ENCODE measurements at places on chromosomes 16 and 17.

- DNase-seq: no peak
Observed at GRCh38 chr16:67644038-67644437, 906 bp upstream of the CARMIL2 start.

DNA sequence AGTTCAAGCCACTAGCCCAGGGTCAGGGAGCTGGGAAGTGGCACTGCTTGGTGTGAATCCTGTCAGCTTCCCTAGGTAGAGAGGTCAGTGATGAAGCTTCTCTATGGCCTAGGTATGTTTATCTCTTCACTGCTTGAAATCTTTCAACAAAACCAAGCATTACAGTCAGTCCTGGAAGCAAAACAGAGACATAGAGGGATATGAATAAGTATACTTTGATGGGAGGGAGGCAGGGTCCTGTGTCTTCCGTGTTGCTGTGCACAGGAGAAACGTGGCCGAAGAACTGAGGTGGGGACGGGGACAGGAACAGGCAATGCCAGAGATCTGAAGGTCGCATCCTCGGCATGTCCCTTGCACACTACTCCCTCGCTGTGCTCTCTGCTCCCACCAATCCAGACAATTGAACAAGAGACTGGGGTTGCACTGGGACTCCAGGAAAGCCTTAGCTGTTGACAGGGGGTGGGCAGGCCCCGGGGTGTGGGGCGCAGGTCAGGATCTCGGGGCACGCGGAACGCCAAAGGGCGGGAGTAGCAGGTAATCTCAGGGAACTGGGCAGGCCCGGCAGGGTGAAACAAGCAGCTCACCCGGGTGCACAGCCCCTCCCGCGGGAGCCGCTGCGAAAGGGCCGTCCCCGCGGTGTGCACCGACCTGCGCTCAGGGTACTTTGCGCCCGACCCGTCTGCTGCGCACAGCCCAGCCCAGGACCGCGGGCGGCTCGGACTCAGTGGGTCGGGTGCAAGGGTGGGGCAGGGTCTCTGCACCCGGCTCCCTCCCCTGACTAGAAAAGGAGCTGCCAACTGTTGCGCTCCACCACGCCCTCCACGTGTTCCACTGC, at the start of gene MT1H:
Gene MT1H (plus strand): TSS at position 810 of the 835 bp plus-strand sequence. CDS start 71 bp downstream, outside the sequence.
- DNase-seq: peak; percentile 43

DNA sequence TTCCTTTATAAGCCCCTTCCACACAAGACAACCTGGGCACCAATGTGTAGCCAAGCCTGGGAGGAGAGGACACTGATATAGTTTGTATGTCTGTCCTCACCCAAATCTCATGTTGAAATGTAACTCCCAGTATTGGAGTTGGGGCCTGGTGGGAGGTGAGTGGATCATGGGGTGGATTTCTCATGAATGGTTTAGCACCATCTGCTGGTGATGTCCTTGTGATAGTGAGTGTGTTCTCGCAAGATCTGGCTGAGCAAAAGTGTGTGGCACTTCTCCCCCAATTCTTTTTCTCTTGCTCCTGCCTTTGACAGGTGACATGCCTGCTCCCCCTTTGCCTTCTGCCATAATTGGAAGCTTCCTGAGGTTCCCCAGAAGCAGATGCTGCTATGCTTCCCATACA, 135.8 kb downstream of the USP31 start:
- no peak for DNase-seq

DNA sequence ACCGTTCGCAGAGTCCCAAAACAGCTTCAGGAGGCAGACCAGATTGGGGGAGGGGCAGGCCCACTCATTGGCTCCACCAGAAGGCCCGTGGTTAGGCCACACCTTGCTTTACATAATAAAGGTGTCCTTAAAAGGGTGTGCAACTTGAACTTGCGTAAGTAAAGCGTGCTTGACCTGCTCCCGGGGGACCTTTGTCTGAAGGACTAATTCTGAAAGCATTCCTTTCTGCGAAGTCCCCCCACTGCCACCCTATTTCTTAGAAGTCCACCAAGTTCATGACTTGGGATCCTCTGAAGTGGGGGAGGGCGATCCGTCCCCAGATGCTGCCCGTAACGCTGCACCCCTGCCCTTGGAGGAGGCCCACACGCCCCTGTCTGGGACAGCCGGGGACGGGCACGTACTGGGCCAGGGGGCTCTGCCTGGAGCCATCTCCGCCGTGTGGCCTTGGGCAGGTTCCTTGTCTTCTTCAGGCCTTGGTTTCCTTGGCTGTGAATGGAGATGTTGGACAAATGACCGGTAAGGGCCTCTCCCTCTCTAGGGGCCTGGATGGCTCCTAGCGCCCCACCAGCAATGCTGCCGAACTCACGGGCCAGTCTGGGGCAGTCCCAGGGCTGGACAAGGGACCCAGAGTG, 823 bp upstream of the ZNF469 start:
- no peak for DNase-seq

- DNase-seq: no peak
Observed at GRCh38 chr16:8689686-8690085, 15.3 kb downstream of the ABAT start.

DNA sequence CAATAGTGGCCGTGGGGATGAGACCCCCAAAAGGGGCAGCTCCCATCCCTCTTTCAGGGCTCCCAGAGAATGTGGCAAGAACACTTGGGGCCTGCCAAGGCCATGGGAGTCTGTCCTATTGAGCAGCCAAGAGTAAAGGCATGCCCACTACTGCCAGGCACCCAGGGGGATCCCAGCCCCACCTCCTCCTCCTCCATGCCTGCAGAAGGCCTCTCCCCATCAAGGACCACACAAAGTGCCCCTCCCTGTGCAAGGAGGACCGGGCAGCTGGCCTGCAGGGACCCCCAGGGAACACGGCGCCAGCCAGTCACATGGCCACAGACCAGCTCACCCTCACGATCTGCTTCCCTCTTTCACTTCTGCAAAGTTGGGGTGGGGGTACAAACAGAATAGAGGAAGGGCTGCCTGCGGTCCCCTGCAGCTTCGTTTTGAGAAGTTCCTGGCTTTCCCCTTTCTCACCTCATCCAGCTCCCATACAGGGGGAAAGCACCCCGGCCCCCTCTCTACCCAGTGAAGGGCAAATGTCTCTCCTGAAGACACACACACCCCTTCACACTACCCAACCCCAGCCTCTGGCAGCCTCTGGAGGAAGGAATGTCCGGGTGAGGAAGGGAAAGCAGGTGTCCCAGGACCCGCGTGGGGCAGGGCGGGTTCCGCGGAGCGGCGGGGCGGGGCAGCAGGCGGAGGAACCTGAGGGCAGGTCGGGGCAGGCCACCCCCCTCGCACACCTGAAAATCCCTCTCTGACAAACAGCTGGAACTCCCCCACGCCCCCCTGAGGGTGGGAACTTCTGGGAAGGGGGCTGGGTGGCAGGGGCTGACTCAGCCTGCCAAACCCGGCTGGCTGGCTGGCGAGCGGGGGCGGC, 2.0 kb downstream of the PPP1R9B start:
- DNase-seq: peak; percentile 87

- DNase-seq: no peak
Observed at GRCh38 chr16:28879261-28879840, 1.1 kb downstream of the ATP2A1 start.

DNA sequence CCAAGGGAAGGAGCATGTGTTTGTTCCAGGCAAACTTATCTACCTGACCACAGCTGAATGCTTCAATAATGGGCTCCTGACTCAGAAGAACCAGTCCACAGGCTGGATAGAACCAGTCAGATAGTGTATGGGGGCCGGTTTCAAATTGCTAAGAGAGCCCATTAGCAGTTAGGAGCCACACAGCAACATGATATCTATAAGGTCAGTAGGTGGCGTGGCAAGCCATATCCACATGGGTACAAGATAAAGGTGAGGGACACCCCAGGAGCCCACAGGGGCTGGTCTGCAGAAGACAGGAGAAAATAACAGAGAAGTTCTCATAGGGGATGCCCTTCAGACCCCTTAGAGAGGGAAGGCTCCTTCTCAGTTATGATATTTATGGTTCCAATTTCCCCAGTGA, 31.6 kb upstream of the CDRT15 start:
- DNase-seq: no peak

DNA sequence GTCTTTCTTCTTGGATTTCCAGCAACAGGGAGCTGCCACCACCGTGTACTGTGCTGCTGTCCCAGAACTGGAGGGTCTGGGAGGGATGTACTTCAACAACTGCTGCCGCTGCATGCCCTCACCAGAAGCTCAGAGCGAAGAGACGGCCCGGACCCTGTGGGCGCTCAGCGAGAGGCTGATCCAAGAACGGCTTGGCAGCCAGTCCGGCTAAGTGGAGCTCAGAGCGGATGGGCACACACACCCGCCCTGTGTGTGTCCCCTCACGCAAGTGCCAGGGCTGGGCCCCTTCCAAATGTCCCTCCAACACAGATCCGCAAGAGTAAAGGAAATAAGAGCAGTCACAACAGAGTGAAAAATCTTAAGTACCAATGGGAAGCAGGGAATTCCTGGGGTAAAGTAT, 389.0 kb downstream of the MAF start:
- DNase-seq: no peak

GRCh38 chr16:2253293-2253692, 1.9 kb upstream of the ECI1 start:
- DNase-seq: no peak

GRCh38 chr17:46000292-46000691, 1.2 kb downstream of the STH start:
- no peak for DNase-seq

DNA sequence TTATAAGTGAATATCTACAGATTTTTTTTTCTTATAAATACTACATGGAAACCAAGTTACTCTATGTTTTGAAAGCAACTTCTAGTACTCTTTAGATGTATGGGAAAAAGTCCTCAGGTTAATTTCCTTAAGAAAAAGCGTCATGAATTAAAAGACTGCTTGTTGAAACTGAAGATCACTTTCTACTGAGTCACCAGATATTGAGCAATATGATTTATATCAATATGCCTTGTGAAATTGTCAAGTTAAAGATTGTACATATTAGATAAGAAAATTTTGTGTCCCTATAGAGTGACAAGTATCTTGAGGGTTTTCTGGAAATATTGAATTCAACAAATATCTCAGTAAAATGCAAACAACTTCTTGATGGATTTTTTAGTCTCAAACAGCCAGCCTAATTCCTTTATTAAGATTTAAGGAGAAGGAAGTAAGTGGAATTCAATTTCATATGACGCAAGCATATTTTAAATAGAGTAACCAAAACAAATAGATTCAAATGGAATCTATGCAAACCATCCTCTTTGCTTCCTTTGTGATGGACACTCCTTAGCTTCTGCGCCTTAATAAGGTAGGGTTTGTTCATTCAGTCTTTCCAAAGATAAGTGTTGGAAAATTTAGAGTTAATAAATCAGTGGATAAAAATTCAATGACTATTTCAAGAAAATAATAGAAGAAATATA, 16.6 kb downstream of the KRT12 start:
- no peak for DNase-seq

DNA sequence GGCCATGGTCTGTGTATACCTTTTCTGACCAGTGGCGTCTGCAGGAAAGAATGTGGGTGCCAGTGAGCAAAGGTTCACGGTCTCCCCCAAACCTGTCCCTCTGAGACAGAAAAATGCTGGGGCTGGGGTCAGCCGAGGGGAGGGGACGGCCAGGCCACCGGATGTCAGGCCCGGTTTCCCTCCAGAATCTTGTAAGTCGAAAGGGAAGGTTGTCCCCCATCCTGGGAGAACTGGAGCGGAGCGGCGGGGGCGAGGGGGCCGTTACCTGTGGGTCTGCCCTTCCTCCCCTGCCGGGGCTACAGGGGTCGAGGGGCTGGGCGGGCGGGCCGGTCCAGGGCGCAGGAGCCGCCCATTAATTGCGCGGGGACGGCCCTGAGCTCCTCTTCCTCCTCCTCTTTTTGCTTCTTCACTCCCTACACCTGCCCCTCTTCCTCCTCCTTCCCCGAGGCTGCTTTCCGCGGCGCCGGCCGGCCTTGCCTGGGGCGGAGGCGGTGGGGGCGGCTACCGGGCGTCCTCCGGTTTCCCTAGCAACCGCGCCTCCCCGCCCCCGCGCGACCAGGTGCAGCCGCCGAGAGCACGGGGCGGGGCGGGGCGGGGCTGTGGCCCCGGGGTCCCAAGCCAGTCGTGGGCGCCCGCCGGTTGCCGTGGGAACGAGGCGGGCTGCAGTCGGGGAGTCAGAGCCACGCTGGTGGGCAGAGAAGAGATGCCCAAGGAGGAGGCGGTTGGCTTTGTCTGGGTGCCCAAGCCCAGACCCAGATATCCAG, at the start of gene MARCHF10:
Gene MARCHF10 (minus strand): TSS at position 503 of the 764 bp plus-strand sequence. CDS start 6,579 bp downstream, outside the sequence.
- peak; percentile 49 for DNase-seq

DNA sequence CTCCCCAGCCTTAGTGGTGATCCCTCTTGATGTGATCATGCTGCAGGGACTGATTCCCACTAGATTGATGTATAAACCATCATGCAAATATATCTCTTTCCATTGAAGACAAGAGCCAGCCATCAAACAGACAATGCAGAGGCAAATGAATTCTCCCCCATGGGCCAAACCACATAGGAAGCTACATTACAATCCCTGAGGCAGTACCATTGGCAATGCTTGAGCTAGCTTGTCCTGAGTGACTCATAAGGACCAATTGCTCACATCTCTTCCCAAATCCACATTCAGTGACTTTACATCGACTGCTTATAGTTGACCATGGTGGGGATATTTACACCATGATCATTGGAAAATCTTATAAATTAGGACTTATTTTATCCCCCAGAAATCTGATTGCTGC, 242.2 kb downstream of the SHISA9 start:
- DNase-seq: no peak

DNA sequence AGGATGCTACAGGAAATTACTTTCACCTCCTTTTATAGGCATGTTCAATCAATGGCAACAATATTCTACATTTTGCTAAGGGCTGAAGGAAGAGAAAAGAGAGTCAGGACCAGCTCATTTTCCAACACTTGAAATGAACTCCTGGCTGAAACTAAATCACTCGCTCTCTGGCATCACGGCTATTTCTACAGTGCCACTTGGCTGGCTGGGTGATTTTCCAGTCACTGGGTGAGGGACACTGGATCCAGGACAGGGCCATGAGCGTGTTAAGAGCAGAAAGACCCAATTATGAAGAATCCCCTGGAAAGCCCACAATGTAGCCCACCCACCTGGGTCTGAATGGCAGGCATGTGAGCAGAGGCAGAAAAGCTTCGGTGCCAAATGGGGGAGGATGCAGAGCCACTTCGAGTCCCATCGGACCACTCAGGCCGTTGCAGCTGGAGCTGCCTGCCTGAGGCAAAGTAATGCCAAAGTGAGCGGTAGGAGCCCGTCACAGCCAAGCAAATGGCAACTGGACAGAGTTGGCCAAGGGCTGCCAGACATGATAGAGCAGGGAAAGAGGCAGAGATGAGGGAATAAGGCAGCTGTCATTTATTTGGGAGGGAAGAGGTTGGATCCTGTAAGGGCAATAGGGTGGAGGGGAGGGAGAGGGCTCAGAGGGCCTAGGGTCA, 246.2 kb downstream of the STX8 start:
- DNase-seq: no peak

GRCh38 chr16:84690088-84690819, 9.5 kb upstream of the USP10 start:
- DNase-seq: no peak

DNA sequence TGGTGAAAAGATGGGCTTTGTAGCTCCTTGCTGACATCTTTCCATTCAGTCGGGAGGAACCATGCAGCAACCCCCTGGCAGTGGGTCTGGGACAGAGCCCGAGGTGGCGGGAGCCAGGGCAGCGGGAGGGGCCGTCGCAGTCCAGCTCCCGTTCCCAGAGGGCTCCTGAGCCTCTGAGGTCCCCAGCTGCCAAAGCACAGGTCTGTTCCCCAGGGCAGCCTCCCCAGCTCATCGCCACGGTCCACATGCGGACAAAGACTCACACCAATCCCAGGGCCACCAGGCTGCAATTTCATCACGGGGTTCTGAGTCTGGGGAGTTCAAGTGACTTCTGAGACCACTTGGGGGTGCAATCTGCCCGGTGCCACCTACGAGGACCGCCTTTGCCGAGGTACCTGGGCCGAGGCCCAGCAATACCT, 196.0 kb downstream of the RBFOX3 start:
- DNase-seq: no peak

GRCh38 chr17:66355510-66355909, 53.1 kb downstream of the PRKCA start:
- DNase-seq: no peak

- no peak for DNase-seq
Observed at GRCh38 chr17:37089956-37090355, 141.2 kb downstream of the AATF start.

Measured in stimulated activated CD4-positive, alpha-beta T cell treated with anti-CD3 and anti-CD28 coated beads, Interleukin-4, amount 100 ng/mL, for 1 hour (primary cell).